COR-L47 (cell line): ENCODE measurements at places on chromosomes 1 and 21.

DNA sequence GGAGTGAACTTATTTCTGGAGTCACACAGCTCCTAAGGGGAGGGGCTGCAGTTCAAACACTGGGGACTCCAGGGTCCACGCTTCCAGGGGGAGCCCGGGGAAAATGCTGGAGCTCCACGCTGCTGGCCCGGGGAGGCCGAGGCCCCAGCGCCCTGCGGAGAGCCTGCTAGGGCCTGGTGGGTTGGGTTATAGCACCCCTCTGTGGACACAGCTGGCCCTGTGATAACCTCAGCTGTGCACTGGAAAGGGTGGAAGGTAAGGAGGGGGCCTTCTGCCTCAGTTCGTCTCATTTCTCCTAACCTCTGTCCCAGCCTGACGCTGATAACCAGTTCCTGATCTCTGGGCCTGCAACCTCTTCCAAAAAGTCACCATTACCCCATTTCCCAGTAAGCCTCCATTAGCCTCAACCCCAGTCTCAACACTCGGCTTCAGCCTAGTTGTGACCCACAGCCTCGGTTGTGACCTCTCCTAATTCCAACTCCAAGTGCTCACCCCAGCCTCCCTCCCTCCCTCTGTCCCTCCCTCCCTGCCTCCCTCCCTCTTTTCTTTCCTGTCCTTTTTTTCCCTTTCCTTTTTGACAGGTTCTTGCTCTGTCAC lies 7.1 kb downstream of the NBL1 start:
- peak; percentile 43 for DNase-seq

DNA sequence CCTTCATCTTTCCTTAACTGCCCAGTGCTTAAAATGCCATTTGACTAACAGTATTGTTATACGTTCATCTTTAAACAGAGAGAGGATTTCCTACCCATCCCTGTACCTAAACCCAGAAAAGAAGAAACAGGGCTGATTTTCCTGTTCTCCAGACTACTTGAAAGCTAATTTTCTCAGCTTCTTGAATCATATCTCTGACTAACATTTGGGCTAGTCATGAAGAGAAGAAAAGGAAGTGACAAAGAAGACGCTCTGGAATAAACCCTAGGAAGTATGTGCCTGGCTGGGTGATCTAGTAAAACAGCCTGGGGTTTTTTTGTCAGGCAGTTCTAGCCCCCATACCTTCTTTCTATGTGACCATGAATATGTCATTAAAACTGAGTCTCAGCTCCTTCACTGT lies 44.8 kb upstream of the SGIP1 start:
- no peak for DNase-seq

DNA sequence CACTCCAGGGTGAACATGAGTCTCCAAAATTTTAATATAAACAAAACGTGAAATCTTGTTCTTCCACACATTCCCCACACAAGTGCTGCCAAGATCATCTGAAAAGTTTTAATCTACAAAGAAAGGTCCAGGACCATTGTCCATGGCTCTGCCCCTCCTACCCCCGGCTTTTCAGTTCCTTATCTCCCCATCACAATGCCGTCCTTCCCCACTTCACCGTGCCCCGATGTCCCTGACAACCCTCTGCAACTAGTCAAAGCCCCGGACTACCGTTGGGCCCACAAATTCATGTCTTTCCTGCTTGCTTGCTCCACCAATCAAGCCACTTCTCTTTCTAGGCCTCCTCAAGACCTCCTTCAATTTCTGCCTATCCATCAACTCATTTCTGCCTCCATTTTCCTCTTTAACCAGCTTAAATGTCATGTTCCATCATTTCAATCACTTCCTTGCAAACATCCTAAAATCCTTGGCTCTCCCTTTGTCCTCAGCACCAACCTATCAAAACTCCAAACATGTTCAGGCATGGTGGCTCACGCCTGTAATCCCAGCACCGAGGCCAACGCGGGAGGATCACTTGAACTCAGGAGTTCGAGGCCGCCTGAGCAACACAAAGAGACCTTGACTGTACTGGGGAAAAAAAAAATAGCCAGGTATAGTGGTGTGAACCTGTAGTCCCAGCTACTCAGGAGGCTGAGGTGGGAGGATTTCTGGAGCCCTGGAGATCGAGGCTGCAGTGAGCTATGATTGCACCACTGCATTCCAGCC lies 14.0 kb upstream of the BMP8B start:
- no peak for DNase-seq

GRCh38 chr1:2186901-2187300 lies 7.7 kb downstream of the FAAP20 start:
- no peak for DNase-seq

- DNase-seq = no peak
Observed at GRCh38 chr1:39205102-39205780, 746 bp downstream of the MACF1 start.

DNA sequence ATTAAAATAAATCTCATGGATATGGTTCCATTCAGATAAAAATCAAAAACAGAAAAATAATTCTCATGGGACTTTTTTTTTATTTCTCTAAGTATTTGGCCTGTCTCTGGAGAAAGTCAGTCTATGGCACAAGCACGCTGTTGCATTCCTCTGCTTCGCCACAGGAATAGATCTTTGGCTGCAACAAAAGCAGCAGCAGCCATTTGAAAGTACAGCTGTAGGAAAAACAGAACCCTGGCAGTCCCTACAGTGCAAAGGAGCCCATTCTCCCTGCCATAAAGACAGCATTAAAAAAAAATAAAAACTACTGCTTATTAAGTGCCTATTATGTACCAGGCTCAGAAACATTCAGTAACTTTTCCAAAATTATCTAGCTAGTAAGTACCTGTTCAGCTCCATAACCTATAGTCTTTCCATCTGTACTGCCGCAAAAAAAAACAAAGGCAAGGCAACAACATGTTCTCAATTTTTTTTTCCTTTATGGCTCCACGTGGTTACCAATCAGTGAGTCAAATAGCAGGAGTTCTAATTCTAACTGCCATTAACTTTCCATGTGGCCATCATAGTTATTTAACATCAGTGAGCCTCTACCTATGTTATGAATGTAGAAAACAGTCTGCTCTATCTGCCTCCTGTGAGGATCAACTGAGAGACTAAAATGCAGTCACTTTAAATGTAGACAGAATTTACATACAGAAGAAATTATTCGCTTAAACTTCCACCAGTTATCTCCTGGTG lies 22.7 kb downstream of the SLC35D1 start:
- DNase-seq = no peak

GRCh38 chr1:25821630-25822091 lies 1.9 kb downstream of the MTFR1L start:
- DNase-seq = no peak

GRCh38 chr1:56507925-56508522 lies 71.3 kb downstream of the PLPP3 start:
- no peak for DNase-seq

- peak; percentile 22 for DNase-seq
Observed at GRCh38 chr1:90831910-90832309, 114.8 kb upstream of the BARHL2 start.

GRCh38 chr1:201282931-201283829 lies at the start of gene PKP1:
TSS of gene PKP1 (plus strand) at chr1:201283506. CDS start at chr1:201283703, 197 bp downstream.
- no peak for DNase-seq

GRCh38 chr1:245790441-245790840 lies 635.7 kb downstream of the KIF26B start:
- DNase-seq = no peak

DNA sequence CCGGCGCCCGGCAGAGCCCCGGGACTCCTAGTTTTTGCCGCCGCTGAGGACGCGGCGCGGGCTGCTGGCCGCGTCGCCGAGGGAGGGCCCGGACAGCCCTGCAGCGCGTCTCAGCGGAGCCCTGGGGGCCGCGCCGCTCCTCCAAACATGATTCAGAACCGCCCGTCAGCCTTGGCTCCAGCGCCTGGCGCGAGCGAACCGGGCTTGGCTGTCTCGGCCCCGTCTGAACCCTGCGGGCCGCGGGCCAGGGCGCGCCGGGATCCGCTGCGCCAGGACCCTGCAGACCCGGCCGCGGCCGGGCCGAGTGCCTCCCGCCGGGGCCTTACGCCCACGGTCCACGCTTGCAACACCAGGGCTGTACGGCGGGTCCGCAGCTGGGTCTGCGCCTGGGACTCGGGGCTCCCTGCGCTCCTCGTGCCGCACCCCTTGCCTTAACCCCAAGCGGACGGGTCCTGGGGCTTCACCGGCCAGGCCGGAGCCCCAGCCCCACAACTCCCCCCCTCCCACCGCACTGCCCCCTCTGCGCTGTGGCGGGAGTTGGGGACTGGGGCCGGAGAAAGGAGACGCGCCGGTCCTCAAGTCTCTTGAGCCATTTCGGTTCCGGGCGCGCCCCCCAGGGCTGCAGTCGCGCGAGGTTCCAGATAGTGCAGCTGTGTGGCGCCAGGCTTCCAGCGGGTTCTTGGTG lies 48.4 kb upstream of the CD34 start:
- no peak for DNase-seq

GRCh38 chr21:42469272-42469671 lies 26.8 kb downstream of the RSPH1 start:
- DNase-seq = no peak

- no peak for DNase-seq
Observed at GRCh38 chr1:162025541-162025940, 1.9 kb upstream of the OLFML2B start.

DNA sequence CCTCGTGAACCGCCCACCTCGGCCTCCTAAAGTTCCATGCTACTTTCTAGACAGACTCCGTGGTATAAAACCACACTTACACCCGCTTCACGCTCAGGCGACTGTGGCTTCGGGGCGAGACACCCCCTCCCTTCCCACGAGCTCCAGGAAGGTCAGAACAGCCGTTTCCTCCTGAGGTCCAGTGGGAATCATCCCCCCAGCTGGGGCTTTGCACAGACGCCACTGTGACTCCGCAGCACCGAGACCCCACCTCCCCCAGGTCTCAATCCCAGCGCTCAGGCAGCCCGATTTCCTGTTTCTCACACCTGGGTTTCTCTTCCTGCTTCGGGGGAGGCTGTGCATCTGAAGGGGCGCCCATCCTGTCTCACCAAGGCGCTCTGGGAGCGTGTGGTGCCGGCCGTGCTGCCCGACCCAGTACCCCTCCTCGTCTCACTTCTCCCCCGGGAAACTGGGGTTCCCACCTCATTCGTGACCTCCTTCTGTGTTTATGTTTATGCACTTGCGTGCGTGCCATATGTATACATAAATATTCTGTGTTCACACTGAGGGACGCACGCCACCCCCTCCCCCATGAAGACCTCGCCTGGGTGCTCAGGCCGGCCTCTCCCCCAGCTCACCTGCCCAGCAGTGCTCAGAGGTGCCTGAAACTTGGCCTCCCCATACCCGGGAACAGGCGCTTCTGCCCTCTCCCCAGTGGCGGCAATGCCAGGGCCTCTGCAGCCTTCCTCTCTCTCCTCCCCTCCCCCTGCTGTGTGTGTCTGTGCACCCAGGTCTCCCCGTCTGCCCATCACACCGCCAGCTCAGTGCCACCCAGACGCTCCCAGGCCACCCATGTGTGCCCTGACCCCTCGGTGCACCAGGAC lies 14.6 kb downstream of the SLC35E2B start:
- no peak for DNase-seq

GRCh38 chr1:76713535-76713934 lies 153.7 kb upstream of the ST6GALNAC5 start:
- no peak for DNase-seq

- DNase-seq = no peak
Observed at GRCh38 chr1:81226603-81226928, 574.2 kb upstream of the ADGRL2 start.

- no peak for DNase-seq
Observed at GRCh38 chr1:51628715-51629590, 12.1 kb downstream of the OSBPL9 start.

DNA sequence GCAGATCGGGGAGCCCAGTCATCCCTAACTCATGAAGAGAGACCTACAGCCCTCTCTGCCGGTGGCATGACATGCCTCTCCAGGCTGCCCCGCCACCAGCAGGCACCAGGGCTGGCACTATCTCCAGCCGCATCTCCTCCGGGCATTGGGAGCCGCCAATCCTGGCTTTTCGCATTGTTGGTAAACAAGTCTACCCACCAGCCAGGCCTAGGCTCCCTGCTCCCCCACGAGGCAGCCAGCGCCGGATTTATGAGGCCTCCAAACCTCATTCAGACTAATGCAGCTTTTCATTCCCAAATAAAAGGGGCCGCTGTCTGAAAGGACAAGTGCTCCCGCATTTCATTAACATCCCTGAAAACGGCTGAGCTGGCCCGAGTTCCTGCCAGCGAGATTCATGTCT lies 3.4 kb upstream of the GRIK3 start:
- DNase-seq = no peak

GRCh38 chr1:3658231-3658615 lies 5.9 kb downstream of the TP73 start:
- peak; percentile 28 for DNase-seq

DNA sequence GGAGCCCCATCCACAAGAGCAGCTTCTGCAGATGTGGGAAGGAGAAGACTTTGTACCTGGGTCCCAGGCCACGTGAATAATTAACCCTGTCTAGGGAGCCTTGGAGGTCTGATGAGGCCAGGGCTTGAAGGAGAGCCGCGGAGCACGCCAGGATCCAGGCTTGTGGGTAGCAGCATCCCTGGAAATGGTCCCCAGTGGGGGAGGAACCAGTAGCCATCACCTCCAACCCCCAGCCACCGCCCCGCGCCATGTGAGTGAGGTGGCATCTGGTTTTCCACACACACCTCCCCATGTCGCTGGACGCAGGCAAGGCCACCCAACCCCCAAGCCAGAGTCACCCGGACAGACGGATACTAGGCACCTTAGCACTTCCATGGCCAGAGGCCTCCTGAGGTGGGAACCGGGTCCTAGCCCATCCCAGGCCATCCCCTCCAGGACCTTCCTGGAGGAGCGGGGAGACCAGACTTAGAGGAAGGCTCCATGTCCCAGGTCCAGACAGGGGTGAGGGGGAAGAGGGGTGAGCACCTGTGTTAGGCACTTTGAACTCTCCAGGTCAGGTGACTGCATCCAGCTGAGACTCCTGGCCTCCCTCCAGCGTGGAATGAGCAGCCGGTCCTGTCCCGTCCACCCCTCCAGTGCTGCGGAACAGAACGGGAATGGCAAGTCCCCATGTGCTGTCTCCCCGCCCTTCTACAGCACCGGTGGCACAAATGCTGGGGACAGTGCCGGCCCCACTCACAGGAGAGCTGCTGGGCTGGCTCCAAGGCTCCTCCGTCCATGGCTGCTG lies 53.2 kb downstream of the RIPK4 start:
- no peak for DNase-seq

GRCh38 chr1:21594501-21594900 lies 74.7 kb downstream of the RAP1GAP start:
- DNase-seq = no peak

GRCh38 chr1:110433803-110434202 lies 17.1 kb upstream of the PROK1 start:
- no peak for DNase-seq

- no peak for DNase-seq
Observed at GRCh38 chr1:44542420-44543063, 131.7 kb downstream of the TMEM53 start.

DNA sequence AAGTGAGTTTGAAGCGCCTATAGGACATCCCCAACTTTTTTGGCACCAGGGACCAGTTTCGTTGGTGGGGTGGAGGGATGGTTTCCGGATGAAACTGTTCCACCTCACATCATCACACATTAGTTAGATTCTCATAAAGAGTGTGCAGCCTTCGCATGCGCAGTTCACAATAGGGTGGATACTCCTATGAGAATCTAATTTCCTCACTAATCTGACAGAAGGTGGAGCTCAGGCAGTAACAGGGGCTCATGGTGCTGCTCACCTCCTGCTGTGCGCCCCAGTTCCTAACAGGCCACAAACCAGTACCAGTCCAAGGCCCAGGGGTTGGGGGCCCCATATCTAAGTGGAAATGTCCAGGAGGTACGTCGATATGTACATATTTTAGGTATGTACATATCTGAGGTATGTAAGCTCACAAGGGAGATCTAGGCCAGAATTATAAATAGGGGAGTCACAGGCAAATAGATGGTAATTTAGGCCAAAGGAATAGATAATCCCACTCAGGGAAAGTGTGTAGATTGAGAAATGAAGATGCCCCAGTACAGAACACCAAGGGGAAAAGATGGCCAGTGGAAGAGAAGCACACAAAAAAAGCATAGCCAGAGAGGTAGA lies 27.5 kb upstream of the RASAL2 start:
- no peak for DNase-seq
